Smooth muscle cell of the pulmonary artery (primary cell): ENCODE measurements at places on chromosomes 2 and 18. TPM values are rescaled to one million over a fixed set of nuclear protein-coding genes. Genes with fewer than 3 reads are reported as not detected.

The NOL4 gene
- total RNA-seq = not detected in 2 replicates

The ANKRD30B gene
- total RNA-seq = 0.73 and 1.4 TPM in 2 replicates

The NT5C1B gene
- not detected in 2 replicates for total RNA-seq

The IWS1 gene
- 27.2 and 28.5 TPM in 2 replicates for total RNA-seq

The ABCB11 gene
- under 0.01 and 0.13 TPM in 2 replicates for total RNA-seq

The LAMA1 gene
- 5.4 and 92.5 TPM in 2 replicates for total RNA-seq

The FAM228A gene
- 0.72 and 3.2 TPM in 2 replicates for total RNA-seq

The NT5DC4 gene
- 0.33 TPM in 1 of 2 replicates, not detected in the other for total RNA-seq

The CREG2 gene
- 0.65 and 2.4 TPM in 2 replicates for total RNA-seq

The ZCCHC2 gene
- total RNA-seq = 12.3 and 12.8 TPM in 2 replicates

The KCNE4 gene
- total RNA-seq = 37.7 and 120 TPM in 2 replicates
